NCI-H524 (cell line): ENCODE measurements at places on chromosomes 6 and 20.

DNA sequence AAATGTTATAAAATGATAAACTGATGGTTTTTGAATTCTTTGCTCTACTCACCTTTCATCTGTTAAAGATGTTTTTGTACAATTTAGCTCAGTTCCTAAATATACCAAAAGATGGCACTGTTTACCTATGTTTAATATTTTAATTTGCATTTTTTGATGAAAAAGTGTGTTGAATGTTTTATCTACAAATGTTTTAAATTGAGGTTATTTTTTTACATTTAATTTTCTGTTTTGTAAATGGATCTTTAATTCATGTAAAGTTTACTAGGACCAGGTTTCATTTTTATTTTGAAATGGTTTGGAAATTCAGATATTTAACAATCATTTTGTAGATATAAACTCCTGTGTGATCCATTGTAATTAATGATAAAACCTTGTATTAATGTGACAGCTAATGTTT, 30.0 kb downstream of the CDKAL1 start:
- DNase-seq = peak; percentile 12

DNA sequence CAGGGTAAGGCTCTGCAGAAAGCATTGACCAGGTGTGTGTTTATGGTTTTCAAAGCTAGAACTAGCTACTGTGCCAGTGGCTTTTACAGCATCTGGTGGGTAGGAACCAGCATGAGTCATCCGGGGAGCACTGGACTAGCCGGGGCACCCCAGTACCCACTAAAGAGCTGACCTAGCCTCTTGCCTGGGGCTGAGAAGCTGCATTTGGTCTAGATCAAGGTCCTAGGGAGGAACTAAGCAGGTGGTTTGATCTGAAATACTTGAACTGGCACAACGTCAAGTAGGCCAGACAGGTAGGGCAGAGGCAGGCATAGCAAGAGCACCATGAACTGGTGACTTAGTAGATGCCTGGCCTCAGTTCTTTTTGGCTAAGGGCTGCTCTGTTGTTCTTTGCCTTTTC, 109.8 kb upstream of the PTPRK start:
- no peak for DNase-seq

GRCh38 chr6:17863901-17864754, 123.3 kb downstream of the KIF13A start:
- DNase-seq = no peak

GRCh38 chr20:9408422-9409300, 105.7 kb upstream of the LAMP5 start:
- no peak for DNase-seq

GRCh38 chr6:53943395-53943794, 148.6 kb downstream of the LRRC1 start:
- DNase-seq = no peak

GRCh38 chr6:137823826-137824555, 43.1 kb upstream of the TNFAIP3 start:
- peak; percentile 94 for DNase-seq
